ENCODE measurements at places on chromosomes 1 and 21.

- DNase-seq, result no peak
These were observed 167.7 kb upstream of the USP24 start for GRCh38 chr1:55382806-55383305.

- no peak for DNase-seq
These were observed 34.3 kb downstream of the SMG7 start for GRCh38 chr1:183506561-183506960.

DNA sequence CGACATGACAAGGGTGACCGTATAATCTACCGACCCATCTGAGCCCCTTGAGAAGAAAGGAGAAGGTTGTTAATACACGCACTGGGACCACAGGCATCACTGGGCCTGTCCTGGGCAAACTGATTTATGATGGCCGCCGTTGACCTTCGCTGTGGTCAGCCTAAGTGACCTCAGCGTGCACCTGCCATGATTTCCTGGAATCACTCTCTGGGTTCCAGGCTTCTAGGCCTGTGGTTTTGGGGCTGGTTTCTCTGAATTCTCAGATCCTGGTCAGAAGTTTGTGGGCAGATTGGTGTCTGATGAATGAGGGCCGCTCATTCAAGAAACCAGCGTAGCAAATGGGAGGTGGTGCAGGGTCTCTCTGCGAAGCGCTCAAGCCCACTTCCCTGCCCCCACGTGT lies 64.0 kb downstream of the SIK1 start:
- no peak for DNase-seq

GRCh38 chr1:162913345-162913744 lies 52.4 kb upstream of the CCDC190 start:
- no peak for DNase-seq

DNA sequence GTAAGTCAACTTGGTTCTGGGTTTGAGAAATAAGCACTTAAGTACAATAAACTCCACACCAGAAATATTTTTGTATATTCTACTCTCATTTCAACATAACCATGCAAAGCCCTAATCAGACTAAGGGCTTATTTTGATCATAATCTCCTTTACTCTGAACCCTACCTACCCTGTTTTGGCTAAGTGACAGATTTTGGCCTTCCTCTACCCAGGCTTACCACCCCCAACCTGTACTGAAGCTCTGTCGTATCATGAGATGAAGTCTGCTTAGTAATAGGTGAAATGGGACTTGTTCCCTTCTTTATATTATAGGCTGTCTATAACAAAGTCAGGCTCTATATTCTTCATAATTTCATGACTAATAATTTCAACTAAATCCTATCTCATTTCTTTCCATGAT lies 135.5 kb downstream of the RERE start:
- no peak for DNase-seq

GRCh38 chr1:178870221-178870620 lies 656 bp downstream of the ANGPTL1 start:
- DNase-seq, result peak; percentile 9

DNA sequence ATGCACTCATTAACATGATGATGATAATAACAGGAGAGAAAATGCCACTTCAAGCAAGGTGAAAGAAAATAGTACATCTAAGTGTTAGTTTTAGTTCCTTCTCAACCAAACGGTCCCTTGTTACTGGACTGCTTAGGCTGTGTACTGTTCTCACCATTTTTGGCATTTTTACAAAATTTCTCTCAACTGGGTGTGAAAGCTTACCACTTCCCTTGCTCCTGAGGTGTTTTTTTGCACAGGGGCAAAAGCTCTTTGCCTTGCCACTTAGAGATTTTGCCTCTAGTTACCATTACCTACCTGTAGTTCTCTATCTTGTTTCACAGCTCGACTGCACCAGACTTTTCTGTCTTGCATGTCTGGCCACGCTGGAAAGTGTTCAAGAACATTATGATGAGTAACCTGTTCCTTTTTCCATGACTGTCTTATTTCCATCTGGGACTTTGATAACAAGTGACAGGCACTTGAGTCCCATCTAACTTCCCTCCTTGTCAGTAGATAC lies 10.7 kb downstream of the NEK7 start:
- peak; percentile 70 for DNase-seq

DNA sequence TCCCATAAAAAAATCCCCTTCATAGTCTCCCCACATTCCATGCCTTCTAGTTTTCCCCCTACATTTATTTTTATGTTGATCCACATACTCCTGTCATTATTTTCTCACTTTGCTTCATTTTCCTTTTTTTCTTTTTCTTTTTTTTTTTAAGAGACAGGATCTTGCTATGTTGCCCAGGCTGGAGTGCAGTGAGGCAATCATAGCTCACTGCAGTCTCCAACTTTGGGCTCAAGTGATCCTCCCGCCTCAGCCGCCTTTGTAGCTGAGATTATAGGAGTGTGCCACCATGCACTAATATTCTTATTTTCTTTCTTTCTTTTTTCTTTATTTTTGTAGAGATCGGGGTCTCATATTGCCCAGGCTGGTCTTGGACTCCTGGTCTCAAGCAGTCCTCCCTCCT lies 7.8 kb downstream of the RNF2 start:
- DNase-seq, result no peak

- no peak for DNase-seq
These were observed at the start of gene PLA2G5 for GRCh38 chr1:20069874-20070273. PLA2G5 (plus strand) TSS chr1:20070194; CDS start chr1:20084831, 14,637 bp downstream.

GRCh38 chr21:15121097-15121654 lies 56.4 kb upstream of the NRIP1 start:
- DNase-seq, result no peak

DNA sequence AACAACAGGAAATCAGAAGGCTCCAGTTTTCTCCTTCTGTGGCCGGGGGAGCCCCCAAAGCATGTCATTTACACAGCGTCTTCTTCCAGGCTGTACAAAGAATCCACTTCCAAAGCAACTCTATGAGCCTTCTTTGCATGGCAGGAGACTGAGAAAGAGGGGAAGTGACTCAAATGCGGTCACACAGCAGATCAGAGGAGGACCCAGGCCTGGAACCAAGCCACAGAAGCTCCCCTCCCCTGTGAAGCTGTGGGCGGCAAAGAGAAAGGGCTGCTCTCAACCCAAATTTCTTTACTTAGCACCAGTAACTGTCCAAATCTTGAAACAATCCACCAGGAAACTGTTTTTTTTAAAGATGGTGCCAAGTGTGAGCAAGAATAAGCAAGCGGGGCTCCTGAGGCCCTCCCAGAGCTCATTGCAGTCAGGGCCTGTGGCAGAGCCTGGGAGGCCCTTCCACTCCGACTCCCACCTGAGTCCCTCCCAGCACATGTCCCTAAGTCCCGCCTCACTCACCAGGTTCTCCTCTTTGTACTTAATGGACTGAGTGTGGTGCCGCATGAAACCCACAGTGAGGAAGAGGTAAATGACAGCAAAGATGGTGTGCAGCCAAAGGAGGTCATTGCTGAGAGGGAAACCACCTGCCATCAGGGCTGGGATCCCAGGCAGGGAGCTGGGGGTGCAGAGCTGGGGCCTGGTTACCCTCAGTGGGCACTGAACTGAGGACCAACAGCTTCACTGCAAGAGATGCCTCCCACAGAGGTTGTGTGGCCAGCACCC lies 15.9 kb downstream of the TMEM63A start:
- peak; percentile 57 for DNase-seq

- no peak for DNase-seq
These were observed 10.9 kb downstream of the C1orf216 start for GRCh38 chr1:35707601-35708440.

DNA sequence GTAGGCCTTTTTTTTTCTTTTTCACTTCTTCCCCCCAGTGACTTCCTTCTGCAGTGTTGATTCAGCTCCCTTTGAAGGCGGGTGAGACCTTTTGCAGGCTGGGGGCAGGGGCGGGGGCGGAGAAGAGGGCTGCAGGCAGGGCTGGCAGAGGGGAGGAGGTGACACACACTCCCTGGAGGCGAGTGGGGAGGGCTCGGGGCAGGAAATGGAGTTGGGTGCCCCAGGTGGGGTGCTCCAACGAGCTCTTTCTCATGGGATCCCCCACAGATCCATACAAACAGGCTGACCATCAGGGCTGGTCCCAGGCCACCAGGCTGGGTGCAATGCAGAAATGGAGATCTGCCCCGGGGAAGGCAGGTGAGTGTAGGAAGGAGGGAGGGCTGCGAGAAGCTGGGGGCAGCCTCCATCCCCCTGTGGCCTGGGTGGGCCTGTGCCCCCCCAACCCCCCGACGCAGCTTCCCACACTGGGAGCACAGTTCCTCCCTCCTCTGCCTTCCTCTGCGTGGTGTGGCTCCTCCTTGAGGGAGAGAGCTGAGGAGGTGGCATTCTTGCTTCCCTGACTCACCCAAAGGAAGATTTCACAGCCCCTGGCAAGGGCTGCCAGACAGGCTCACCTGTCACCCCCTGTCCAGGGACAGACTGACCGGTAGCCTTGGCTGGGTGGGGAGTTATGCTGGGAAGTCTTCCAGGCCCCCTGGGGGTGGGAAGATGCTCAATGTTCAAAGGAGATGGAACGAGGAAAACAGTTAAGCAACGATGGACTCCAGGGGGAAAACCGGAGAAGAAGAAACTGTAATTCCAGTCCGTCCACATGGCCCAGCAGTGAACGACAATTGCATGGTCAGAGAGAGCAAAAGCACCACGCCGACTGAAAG lies 7.1 kb upstream of the ITGB2 start:
- no peak for DNase-seq

- DNase-seq, result no peak
These were observed 16.5 kb upstream of the ATP6V1G3 start for GRCh38 chr1:198556971-198557370.

GRCh38 chr1:8214501-8215173 lies 103.3 kb upstream of the SLC45A1 start:
- no peak for DNase-seq

- no peak for DNase-seq
These were observed 836 bp downstream of the OLFML3 start for GRCh38 chr1:113980110-113980509.

GRCh38 chr1:82260666-82261065 lies 459.9 kb downstream of the ADGRL2 start:
- DNase-seq, result peak; percentile 26

DNA sequence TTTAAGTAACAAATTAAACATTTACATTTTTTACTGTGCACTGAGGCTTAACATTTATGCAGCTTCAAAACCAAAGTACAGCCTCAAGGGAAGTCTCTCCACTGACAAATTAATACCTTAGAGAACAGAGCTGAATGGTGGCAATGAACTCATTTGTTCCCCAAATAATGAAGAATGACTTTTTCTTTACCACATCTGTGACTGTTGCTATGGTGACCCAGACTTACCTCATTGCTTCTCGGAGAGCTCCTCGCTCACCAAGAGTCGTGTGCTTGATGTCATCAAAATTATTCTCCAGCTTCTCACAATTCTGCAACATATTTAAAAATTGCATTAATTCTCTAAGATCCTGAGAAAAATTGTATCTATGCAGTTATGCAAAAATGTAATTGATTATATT lies 92.9 kb downstream of the DPYD start:
- DNase-seq, result no peak

- no peak for DNase-seq
These were observed 94.8 kb upstream of the PRMT6 start for GRCh38 chr1:106961646-106962045.

- DNase-seq, result no peak
These were observed 330.6 kb downstream of the RPS6KC1 start for GRCh38 chr1:213381572-213382084.

DNA sequence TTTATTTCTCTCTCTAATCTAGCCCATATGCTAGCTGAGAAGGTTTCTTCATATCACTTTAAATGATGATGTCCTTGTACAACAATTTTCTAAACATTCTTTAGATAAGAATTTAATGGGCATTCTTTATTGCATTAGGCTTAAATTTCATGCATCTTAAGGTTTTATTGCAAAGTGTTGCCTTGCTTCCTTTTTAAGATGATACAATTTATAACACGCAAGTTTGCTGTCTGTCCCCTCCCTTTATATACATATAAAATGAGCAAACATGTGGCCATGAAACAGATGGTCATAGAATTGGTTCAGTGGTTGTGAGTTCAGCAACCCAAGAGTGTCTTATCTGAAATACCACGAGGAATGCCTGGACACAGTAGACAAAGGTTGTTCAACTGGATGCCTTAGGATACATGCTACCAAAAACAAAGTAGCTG lies 12.1 kb downstream of the NBPF3 start:
- DNase-seq, result no peak

DNA sequence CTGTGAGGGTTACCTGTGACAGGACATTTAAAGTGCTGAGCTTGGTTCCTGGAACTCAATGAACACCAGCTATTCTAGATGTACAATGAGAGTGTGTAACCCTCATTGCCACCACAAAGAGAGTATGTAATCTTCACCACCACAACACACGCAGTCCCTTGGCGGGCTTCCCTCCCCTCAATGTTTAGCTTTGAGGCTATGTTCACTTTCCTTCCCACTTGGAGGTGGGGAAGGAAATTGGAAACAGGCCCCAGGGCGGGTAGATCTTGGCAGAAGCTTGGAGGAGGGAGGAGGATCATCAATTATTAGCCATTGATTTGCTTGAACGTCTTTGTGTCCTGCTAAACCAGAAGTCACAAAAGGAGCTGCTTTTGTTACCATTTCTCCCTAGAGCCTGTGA lies 8.3 kb upstream of the COL16A1 start:
- DNase-seq, result no peak

DNA sequence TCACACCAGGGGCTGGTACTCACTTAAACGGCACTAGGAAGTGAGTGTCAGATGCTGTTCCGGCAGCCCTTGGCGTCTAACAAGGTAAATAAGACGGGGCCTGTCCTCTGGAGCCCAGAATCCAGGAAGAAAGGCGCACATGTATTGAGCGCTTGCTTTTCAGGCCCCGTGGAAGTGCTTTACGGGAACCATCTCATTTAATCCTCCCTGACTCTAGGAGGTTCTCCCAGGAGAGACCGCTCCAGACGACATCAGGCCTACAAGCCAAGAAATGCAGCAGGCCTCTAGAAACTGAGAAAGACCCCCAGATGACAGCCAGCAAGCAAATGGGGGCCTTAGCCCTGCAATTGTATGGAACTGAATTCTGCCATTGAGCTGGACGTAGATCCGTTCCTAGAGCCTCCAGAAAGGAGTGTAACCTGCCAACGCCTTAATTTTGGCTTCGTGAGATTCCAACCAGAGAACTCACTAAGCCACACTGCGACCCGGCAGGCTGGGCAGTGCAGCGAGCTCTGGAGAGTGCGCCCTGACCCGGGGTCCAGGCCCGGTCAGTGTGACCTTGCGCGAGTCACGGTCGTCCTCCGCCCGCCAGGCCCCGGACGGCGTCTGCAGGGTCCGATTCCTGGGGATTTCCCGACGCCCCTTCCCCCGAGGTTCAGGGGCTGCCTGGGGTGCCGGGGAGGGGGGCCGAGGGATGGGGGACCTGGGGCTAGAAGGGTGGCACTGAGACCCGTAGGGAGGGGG lies 532 bp upstream of the MANEAL start:
- no peak for DNase-seq

DNA sequence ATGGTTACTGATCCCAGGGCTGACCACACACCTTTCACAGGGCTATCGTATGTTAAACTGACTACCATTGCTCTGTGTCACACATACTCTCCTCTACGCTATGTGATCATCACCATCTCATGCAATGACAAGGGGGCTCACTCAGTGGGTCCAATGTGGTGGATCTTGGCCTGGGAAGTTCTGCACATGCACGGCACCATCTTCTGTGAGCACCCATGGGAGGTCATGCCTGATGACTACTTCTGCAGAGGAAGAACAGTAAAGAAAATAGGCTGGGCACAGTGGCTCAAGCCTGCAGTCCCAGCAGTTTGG lies 60.0 kb upstream of the FOXD3 start:
- DNase-seq, result no peak

Data from endothelial cell of umbilical vein (primary cell).